ENCODE measurements at places on chromosomes 4 and X. TPM values are rescaled to one million over a fixed set of nuclear protein-coding genes. Genes with fewer than 3 reads are reported as not detected.

The EGFL6 gene
- total RNA-seq = 1.7 TPM

DNA sequence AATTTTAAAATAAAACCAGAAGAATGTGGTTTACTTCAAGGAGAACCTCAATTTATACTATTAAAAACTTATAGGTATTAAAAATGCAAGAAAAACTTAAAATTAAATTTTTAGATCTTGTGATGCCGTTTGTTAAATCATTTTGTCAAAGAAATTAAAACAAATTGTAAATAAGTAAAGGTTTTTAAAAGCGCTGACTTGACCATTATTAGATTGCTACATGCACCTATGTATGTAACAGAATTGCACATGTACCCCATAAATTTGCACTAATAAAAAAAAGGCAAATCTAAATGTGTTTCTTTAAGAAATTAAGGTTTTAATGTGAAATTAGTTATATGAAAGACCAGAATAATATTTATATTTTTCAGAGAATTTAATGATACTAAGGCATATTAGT is 156.1 kb downstream of the LARP7 start:
- no peak for DNase-seq

GRCh38 chr4:141036786-141037185 is 96.5 kb downstream of the RNF150 start:
- DNase-seq = no peak

The ETDA gene
- not detected for total RNA-seq

The SYP gene
- total RNA-seq = 3.4 TPM

DNA sequence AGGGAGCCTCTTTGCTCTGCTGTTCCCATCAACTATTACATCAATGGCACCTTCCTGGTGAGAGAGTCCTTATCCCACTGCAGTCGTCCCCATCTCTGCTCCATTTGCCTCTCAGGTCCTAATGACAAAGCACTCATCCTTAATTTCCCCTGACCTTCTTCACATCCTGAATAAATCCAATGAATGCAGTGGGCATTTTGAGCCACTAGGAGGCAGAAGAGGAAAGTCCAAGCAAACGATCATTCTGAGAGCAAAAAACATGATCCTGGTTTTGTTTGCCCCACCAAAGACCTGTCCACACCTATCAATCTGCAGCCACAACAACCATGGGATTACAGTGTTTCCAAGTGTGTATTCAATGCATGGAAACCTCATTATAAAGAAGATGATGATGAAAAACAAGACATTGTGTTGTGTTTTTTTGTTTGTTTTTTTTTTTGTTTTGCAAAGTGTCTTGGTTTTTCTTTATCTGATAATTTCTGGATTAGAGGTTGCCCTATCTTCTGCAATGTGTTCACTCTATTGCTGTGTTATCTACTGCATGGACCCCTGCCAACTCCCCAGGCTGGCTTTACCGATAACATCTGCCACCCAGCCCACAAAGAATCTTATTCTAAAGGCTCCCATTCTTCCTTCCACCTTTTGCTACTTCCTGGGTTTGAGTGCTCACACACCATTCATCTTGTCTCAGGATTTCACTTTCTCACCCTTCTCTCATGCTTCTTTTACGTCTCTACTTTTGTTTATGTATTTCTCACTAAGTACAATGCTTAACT is 207.2 kb downstream of the NLGN4X start:
- DNase-seq = peak; percentile 54

The PLP1 gene
- total RNA-seq = 111 TPM

DNA sequence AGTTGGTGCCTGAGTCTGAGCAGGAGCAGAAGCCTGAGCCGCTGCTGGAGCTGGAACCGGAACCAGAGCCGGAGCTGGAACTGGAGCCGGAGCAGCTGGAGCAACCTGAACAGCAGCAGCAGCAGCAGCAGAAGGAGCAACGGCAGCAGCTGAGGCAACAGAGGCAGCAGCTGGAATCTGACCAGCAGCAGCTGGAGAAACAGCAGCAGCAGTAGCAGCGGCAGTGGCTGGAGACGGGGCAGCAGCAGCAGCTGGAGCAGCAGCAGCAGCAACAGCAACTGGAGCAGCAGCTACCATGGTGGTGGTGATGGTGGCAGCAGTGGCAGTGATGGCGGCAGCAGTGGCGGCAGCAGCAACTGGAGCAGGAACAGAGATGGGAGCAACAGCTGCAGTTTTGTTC is 61.5 kb downstream of the AMOT start:
- no peak for DNase-seq

GRCh38 chrX:143988356-143988755 is 104.5 kb downstream of the UBE2NL start:
- DNase-seq = no peak

GRCh38 chr4:23717528-23718248 is 172.2 kb downstream of the PPARGC1A start:
- DNase-seq = peak; percentile 35

The USP51 gene
- total RNA-seq = 13.3 TPM

GRCh38 chr4:173264684-173265185 is 69.4 kb downstream of the HMGB2 start:
- peak; percentile 72 for DNase-seq

- no peak for DNase-seq
These were observed 7.7 kb upstream of the SLC10A6 start for GRCh38 chr4:86856896-86857295.

GRCh38 chr4:137065311-137065710 is 467.0 kb downstream of the PCDH18 start:
- DNase-seq = no peak

The MAGEA12 gene
- 8.9 TPM for total RNA-seq

The AKAP4 gene
- total RNA-seq = 347 TPM

The NFKB1 gene
- 24.6 TPM for total RNA-seq

- DNase-seq = no peak
These were observed 65.8 kb downstream of the SLIT2 start for GRCh38 chr4:20317424-20317985.

DNA sequence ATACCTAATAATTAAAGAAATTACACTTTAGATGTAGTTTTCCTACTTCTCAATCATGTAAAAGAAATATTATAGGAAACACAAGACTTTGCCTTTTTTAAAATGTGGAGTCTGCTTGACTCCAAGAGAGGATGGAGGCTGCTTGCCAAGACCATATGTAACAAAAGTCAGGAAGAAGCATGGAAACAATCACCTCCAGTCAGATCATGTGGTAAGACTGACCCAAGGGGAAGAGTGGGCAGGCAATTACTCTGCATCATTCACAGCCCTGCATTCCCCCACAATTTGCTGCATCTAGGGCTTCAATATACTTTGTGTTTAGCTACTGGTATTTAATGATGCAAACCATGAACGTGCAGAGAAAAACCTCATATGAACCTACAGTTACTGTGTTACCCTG is 78.0 kb upstream of the RXFP1 start:
- DNase-seq = no peak
